ENCODE measurements at places on chromosomes 2 and 18. TPM values are rescaled to one million over a fixed set of nuclear protein-coding genes. Genes with fewer than 3 reads are reported as not detected.

Gene TMEM131
- total RNA-seq: 14.2 TPM

Gene NFATC1
- 7.6 TPM for total RNA-seq

Gene FAM124B
- total RNA-seq: 0.26 TPM

Gene SERPINB2
- 1.4 TPM for total RNA-seq

Gene UGT1A9
- not detected for total RNA-seq

Gene FAM110C
- total RNA-seq: 0.16 TPM

Gene CTAGE1
- total RNA-seq: not detected

Gene TUBB8B
- total RNA-seq: not detected

Gene PCARE
- total RNA-seq: not detected

Gene HOXD13
- not detected for total RNA-seq

Gene TUBA4B
- total RNA-seq: not detected

Gene CCDC150
- 2.3 TPM for total RNA-seq

Gene LRRC30
- total RNA-seq: not detected

Gene PLGLB2
- 0.32 TPM for total RNA-seq

Gene HAAO
- total RNA-seq: 2.7 TPM
